ENCODE measurements at places on chromosomes 3 and 15.

DNA sequence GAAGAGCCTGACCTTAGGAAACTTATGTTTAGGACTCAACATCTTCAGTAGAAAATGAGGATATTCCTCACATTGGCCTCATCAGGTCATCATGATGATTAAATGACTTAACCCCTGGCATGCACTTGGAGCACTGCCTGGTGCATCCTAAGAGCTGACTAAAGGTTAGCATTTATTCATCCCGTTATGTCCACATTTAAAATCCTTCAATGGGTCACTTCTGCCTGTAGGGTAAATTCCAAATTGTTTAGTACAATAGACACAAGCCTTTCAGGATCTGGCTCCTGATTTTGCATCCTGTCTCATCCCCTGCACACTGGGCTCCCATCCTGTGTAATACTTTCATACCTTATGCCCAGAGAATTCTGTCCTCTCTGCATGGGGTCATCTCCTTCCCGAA, 195.2 kb upstream of the MCTP2 start:
- DNase-seq: no peak

- DNase-seq: no peak
Observed at GRCh38 chr3:110791995-110792686, 279.5 kb upstream of the NECTIN3 start.

GRCh38 chr3:157063469-157063868, 96.5 kb downstream of the CCNL1 start:
- no peak for DNase-seq

- DNase-seq: no peak
Observed at GRCh38 chr15:61621146-61621545, 392.0 kb upstream of the RORA start.

- peak; percentile 22 for DNase-seq
Observed at GRCh38 chr15:92091155-92091734, 237.7 kb downstream of the SLCO3A1 start.

DNA sequence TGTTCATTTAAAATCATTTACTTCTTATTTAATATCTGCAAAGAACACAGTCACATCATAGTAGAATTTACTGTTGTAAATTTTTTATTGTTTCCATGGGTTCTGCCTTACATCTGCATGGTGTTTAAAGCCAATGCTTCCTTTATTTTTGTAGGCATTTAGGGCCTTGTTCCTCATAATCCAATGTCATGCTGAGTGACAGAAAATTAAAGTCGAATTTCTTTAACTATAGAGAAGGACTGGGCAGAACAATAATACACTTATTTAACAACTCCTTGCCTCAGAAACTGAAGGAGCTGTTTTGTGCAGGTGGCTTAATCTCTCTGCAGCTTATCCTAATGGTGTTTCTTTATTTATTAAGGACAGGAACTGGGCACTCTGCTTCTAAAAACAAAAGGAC, 149.6 kb downstream of the LEKR1 start:
- no peak for DNase-seq

- DNase-seq: no peak
Observed at GRCh38 chr15:55703873-55704301, 39.1 kb downstream of the PRTG start.

DNA sequence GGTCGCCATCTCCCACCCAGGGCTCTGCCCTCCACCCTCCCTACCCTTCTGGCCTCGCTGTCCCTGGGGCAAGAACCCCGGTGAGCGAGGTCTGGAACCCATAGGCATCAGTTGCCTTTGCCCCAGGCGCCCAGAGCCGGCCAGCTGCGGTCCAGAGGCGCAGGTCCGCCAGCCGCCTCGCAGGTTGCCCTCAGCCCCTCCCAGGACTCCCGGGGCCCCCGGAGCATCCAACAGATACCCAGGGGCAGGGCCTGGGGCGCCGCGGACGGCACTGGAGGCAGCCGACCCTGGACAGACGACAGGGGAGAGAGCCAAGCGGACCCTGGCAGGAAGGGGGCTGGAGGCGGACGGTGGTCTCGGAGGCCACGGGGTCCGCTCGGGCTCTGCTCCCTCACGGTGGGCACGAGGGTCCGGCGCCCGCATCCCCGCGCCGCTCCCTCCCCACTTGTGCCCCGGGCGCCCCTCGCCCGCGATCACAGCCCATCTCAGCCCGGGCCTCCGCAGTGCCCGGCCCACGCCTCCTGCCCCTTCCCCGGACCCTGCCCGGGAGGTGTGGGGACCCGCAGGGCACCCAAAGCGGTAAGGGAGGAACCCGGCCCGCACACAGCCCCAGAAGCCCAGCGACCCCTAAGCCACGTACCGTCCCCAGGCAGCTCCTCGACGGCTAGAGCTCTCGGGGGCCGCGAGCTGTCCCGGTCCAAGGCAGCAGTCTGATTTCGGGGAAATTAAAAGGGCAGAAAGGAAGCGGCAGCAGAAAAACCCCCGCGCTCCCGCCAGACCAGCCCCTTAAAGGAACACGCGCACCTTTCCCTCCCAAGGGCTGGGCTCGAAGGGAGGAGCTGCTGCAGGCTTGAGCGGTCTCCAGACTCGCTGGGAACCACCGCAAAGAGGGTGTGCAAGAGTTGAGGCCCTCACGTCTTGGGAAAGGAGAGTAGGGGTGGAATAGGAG, at the start of gene HAPLN3:
TSS of gene HAPLN3 (minus strand) at position 726 of the 949 bp plus-strand sequence. CDS start 8,246 bp downstream, outside the sequence.
- no peak for DNase-seq

DNA sequence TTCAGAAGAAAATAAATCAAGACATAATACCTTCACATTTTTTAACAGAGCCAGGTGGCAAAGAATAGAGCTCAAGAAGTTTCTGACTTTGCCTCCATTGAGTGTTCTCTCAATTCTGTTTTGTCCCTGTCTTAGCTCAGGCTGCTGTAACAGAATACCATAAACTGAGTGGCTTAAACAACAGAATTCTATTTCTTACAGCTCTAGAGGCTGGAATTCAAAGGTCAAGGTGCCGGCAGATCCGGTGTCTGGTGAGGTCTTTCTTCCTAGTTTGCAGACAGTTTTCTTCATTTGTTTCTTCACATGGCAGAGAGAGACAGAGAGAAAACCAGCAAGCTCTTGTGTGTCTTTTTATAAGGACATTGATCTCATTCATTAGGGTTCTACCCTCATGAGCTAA, 25.6 kb downstream of the IQCH start:
- DNase-seq: no peak

GRCh38 chr15:77329202-77329601, 90.7 kb downstream of the PEAK1 start:
- no peak for DNase-seq

DNA sequence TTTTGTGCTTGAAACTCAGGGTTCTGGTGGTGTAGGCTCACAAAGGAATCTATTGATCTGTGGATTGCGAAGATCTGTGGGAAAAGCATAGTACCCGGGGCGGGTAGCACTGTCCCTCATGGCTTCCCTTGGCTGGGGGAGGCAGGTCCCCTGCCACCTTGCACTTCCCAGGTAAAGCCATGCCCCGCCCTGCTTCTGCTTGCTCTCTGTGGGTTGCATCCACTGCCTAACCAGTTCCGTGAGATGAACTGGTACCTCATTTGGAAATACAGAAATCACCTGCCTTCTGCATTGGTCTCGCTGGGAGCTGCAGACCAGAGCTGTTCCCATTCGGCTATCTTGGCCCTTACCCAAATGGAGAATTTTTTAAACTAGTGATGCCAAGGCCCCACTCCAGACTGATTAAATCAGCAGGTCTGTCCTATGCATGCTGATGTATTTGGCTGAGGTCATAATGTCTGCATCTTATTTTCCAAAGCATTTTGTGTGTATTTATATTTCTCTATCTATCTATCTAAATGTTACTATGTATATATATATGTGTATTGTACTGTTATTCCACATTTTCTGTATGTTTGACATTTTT, 65.5 kb upstream of the SLC7A14 start:
- DNase-seq: no peak

GRCh38 chr3:126146525-126147146, 33.8 kb downstream of the ALDH1L1 start:
- DNase-seq: no peak
